MG63 (cell line): ENCODE measurements at places on chromosomes 2 and 18. TPM values are rescaled to one million over a fixed set of nuclear protein-coding genes. Genes with fewer than 3 reads are reported as not detected.
A peak's percentile ranks its signal among the peaks of the same experiment; 100 is the strongest.

Gene GPC1
- total RNA-seq: 95.4 and 177 TPM in 2 replicates

- DNase-seq: no peak
These were observed 30.3 kb downstream of the SERPINE2 start for GRCh38 chr2:224008702-224009261.

GRCh38 chr2:158507141-158507540, 50.4 kb downstream of the PKP4 start:
- DNase-seq: no peak

Gene KIF5C
- 0.13 and 0.96 TPM in 2 replicates for total RNA-seq

GRCh38 chr2:11417946-11418585, 47.9 kb downstream of the E2F6 start:
- no peak for DNase-seq

DNA sequence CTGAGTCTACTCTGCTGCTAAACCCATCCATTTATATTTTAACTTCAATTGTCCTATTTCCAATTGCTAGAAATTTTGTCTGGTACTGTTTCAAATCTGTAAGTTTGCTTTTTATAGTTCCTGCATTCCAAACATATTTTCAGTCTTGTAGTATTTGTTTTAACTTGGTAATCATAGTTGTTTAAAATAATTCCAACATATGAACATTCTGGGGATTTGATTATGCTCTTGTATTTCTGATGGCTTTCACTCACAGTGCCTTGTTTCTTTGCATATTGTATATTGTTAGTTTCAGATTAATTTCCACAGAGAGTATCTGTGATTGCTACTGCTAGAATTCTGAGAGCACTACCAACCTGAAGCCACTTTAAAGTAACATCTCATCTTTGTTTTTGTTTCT, 202.4 kb downstream of the ETAA1 start:
- DNase-seq: no peak

GRCh38 chr2:85057226-85057962, 75.8 kb upstream of the TCF7L1 start:
- peak; percentile 4 for DNase-seq

Gene ABI2
- 22.1 and 33.6 TPM in 2 replicates for total RNA-seq

Gene HRH4
- total RNA-seq: 0.16 TPM in 1 of 2 replicates, not detected in the other

Gene OR6B2
- total RNA-seq: not detected in 2 replicates

DNA sequence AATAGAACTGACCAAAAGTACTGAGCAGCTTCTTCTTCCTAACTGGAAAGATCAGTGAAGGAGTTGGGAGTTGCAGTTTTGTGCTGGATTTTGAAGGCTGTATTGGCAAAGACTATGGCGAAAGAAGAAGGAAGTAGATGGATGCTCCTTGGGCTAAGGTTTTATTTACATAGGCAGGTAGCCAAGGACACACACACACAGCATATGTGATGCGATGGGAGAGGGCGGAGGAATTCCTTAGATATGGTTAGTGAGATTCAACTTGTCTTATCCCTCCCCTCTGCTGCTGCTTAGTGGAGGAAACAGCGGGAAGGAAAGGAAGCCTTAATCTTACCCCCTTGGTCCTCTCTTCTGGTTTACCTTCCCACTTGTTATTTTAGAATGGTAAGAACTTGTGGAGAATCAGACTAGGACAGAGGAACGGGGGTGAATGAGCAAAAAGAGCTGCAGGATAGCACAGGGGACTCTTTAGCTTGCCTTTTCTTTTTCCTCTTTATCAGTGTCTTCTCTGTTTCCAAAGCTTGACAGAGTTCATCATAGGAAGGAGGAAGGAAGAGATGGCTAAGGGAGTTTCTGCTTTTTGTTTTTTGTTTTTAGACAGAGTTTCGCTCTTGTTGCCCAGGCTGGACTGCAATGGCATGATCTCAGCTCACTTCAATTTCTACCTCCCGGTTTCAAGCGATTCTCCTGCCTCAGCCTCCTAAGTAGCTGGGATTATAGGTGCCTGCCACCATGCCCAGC, 87.9 kb downstream of the OSBPL6 start:
- no peak for DNase-seq

DNA sequence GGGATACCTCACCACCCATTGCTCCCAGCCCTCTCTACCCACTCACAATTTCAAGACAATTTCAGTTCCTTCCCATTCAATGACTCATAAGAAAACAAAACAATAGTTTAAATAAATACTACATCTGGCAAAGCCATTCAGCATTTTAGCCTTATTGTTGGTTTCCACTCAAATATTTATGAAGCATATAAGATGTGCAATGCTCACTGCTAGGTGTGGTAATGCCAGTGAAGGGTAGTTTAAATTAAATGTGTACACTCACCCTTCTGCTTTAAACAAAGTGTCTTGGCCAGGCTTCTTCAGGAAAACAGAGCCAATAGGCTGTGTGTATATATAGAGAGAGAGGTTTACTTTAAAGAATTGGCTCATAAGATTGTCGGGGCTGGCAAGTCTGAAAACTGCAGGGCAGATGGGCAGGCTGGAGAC, 37.0 kb downstream of the INO80C start:
- peak; percentile 71 for DNase-seq

- peak; percentile 24 for DNase-seq
These were observed 160.6 kb downstream of the PRKCE start for GRCh38 chr2:45812011-45812500.

Gene C2orf80
- not detected in 2 replicates for total RNA-seq

Gene SATB2
- total RNA-seq: 3.4 and 5.1 TPM in 2 replicates

Gene HNMT
- total RNA-seq: not detected in 2 replicates

GRCh38 chr2:71613403-71613952, 160.1 kb downstream of the DYSF start:
- no peak for DNase-seq

DNA sequence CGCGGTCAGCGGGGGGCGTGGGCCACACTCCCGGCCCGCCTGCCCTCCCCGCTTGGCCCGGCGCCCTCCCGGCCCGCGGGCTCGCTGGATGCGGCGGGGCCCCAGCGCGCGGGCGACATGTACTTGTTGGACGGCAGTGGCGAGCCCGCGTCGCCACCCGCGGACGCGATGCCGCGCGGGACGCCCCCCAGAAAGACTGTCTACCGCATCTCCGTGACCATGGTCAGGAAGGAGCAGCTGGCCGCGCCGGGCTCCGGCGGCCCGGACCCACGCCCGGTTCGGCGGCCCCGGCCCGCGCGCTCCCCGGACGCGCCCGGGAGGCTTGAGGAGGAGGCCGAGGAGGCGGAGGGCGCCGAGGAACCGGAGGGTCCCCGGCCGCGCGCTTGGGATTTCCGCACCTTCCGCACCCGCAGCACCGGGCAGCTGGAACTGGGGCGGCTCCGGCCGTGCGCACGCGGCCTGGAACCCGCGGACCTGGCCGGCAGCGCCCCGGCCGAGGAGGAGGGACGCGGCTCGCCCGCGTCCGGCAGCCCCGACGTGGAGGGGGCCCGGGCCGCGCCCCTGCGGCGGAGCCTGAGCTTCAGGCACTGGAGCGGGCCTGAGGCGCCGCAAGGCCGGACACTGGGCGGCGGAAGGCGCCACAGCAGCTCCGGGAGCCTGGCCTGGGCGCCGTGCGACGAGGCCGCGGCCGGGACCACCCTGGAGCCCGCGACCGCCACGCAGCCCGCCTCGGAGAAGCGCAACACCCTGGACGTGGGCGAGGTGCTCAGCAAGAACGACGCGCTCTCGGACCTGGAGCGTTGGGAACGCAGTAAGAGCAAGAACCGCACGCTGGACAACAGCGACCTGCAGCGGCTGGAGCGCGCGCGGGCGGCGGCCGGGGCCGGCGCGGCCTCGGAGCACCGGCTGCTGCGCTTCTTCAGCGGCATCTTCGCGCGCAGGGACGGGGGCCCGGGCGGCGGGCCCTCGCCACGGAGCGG, 176.4 kb downstream of the AGAP1 start:
- peak; percentile 10 for DNase-seq

DNA sequence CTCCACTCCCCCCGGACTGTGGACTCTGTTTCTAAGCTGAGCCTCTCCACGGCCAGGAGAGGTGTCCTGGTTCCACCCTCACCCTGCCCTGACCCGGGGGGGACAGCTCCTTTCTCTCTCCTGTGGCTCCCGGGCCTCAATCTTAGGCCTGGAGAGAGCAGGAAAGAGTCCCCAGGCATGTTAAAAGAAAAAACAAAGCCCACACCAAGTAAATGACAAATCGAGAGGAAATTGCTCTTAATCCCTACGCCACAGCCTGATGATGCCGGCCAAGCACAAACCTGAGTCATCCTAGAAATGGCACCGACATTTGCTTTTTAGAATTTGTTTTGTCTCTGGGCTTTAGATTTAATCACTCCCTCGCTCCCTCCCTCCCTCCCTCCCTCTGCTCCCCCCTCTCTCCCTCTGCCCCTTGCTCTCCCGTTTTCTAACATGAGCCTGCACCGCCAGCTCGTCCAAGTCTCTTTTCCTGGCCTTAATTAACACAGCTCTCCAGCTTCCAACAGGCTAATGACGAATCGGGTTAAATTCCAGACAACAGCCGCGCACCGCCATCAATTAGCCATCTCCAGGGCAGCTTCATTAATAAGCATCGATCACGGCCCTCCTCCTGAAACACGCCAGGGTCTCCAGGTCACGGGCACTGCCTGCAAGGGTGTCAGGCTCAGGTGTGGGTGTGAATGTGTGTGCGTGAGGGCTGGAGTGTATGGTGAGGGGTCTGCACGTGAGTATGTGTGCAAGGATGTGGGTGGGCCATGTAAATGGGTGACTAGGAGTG, 230.8 kb downstream of the CELF4 start:
- peak; percentile 66 for DNase-seq

Gene CDK15
- 2.7 and 6.5 TPM in 2 replicates for total RNA-seq

- no peak for DNase-seq
These were observed 82.1 kb downstream of the BIN1 start for GRCh38 chr2:127024769-127025358.

DNA sequence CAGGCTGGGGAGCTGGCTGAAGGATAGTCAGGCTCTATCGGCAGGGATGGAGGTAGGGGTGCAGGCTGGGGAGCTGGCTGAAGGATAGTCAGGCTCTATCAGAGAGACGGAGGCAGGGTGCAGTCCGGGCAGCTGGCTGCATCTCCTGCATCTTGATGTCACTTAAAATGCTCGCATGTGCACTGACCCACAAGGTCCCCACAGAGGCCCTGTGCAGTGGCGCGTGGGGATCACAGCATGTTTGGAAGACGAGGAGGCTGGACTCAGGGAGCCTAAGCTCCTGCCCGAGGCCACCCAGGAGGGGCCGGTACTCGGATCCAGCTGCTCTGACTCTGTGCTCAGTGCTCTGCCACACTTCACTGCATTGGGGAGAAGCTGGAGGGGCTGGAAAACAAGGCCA, 189.0 kb upstream of the HDAC4 start:
- DNase-seq: no peak

Gene HAAO
- total RNA-seq: not detected in 2 replicates

- no peak for DNase-seq
These were observed 228.3 kb upstream of the EPC2 start for GRCh38 chr2:148416248-148416647.

- peak; percentile 40 for DNase-seq
These were observed 324.5 kb upstream of the THUMPD2 start for GRCh38 chr2:40103590-40103989.

Gene RESP18
- not detected in 2 replicates for total RNA-seq

Gene MBD5
- 4.1 and 5.9 TPM in 2 replicates for total RNA-seq

Gene EGR4
- total RNA-seq: not detected in 2 replicates

GRCh38 chr2:26462511-26463243, 15.2 kb downstream of the OTOF start:
- peak; percentile 71 for DNase-seq

GRCh38 chr2:201432038-201432620, 19.1 kb downstream of the TRAK2 start:
- DNase-seq: no peak

DNA sequence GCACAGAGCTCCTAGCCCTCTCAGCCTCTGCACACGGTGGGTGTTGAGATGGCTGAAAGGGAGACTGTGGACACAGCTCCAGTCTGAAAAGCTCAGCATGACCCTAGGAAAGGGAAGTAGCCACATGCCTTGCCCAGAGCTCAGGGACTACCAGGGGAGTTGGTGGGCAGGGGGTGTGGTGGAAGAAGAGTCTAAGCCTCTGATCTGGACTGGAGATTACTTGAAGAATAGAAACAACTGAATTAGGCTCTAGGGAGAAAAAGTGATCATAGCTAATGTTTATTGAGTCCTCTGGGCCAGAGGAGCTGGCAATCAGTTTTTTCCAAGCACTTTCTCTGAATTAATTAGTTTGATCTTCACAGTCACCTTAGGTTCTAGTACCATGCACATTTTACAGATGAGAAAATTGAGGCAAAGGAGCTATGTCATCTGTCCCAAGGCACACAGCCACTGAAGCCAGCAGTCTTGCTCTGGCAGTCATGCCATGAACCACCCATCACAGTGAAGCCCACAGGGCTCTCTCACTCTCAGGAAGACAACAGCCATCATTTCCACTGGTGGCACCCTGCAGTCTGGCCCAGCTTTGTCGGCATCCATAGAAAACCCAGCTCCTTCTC, 10.3 kb downstream of the SDC1 start:
- DNase-seq: no peak

DNA sequence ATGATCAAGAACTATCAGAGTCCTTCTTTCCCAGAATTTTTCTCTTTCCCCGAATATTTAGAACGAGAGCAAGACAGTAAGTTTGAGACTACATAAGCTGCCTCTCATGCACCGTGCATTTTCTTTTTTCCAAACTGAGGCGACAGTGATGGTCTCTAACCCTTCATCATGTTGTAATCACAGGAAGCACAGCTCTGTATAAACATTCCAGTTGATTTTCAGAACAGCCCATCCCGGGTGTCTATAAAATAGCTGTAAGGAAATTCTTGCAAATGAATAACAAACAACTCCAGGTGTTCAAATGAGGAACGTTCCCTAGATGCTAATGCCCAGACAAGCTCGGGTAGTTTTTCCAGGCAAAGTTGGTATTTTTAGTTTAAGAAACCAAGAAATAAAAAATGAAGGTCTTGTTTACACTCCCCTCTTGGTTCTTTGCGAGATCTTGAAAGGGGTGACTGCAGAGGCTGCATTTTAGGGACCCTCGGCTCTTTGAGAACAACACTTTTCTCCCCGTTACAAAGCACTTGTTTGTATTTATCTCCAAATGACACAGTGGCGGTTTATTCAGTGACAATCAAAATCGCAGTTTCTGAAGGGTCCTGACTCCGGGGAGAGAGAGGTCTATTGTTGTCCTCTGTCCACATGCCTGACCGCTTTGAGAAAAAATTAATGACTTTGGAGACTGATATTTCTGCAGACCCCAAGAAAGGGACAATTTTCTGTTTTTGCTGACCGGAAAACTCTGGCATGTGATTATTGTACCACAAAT, 101.1 kb upstream of the NCK2 start:
- no peak for DNase-seq

Gene FBXO41
- 0.32 and 1.4 TPM in 2 replicates for total RNA-seq

Gene TACR1
- not detected in 2 replicates for total RNA-seq

- no peak for DNase-seq
These were observed 77.2 kb downstream of the TLK1 start for GRCh38 chr2:171083451-171083850.

DNA sequence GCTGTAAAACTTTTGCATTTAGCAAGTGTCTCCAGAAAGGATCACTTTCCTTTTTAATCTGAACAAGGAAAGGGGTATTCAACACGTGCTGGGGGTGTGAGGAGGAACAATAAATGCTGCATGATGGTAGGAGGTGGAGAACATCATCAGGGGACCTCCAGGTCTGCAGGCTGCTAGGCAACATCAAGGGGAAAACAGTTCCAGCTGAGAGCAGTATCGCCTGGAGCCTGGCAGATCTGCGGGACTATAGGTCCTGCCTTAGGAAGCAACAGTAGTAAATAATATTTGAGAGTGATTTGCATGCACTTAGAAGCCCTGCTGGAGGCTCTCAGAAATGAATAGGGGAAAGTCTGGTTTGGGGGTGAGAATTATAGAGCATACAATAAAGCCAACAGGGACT, 175.6 kb downstream of the SUCLG1 start:
- no peak for DNase-seq

Gene OSBPL6
- 2.1 and 3.3 TPM in 2 replicates for total RNA-seq

Gene FIGN
- 0.07 and 0.16 TPM in 2 replicates for total RNA-seq

Gene GAREM2
- total RNA-seq: 0.20 and 0.33 TPM in 2 replicates

GRCh38 chr18:77077941-77078689, 54.5 kb downstream of the MBP start:
- no peak for DNase-seq
